ENCODE measurements at places on chromosomes 2 and 18. TPM values are rescaled to one million over a fixed set of nuclear protein-coding genes. Genes with fewer than 3 reads are reported as not detected.

DNA sequence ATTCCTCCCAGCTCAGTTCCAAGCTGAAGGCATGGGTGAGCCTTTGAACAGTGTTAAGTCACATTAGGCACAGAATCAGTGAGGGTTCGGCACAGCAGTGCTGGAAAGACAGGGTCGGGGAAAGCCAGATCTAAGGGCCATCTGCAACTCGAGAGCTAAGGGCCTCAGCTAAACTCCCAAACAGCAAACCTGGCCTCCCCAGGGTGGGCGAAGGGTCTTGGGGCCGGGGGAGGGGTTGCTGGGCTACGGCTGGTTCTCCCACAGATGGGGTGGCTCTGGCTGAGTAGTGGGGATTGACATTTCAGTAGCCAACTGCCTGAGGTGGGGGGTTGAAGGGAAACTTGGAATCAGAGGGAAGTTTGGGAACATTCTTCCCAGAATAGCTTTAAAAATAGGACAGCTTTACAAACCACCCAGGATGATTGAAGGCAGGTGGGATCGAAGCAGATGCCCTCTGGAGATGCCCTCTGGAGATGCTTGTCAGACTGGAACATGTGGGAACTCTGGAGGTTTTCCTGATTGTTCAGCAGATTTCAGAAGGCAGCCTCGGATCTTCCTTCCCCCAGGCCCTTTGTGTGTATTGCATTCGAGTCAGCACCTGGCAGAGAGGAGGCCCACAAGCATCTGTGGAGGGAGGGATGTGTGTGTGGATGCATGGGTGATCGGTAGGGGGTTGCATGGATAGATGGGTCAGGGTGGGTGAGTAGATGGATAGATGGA lies 156.4 kb downstream of the SMAD7 start:
- no peak for DNase-seq

GRCh38 chr2:73487112-73487657 lies 101.5 kb downstream of the ALMS1 start:
- DNase-seq: no peak

GRCh38 chr2:23602116-23602515 lies 217.1 kb downstream of the KLHL29 start:
- DNase-seq: no peak

GRCh38 chr2:165952085-165952484 lies 1.5 kb downstream of the TTC21B start:
- no peak for DNase-seq

- DNase-seq: no peak
Observed at GRCh38 chr2:156999661-157000060, 257.8 kb upstream of the GALNT5 start.

DNA sequence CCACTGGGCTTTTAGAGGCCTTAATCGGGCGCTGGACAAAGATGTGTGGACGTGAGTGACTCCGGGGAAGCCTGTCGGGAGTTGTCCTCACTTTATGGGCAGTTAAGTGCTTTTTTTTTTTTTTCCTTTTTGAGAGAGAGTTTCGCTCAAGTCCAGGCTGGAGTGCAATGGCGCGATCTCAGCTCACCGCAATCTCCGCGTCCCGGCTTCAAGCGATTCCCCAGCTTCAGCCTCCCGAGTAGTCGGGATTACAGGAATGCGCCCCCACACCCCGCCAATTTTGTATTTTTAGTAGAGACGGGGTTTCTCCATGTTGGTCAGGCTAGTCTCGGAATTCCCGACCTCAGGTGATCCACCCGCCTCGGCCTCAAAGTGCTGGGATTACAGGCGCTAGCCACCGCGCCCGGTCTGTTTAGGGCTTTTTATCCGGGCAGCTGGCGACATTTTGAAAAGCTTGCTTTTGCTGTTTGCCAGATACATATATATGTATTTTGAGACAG lies 1.5 kb downstream of the MSH6 start:
- DNase-seq: no peak

GRCh38 chr2:11750422-11750821 lies 4.0 kb downstream of the LPIN1 start:
- DNase-seq: peak; percentile 34

DNA sequence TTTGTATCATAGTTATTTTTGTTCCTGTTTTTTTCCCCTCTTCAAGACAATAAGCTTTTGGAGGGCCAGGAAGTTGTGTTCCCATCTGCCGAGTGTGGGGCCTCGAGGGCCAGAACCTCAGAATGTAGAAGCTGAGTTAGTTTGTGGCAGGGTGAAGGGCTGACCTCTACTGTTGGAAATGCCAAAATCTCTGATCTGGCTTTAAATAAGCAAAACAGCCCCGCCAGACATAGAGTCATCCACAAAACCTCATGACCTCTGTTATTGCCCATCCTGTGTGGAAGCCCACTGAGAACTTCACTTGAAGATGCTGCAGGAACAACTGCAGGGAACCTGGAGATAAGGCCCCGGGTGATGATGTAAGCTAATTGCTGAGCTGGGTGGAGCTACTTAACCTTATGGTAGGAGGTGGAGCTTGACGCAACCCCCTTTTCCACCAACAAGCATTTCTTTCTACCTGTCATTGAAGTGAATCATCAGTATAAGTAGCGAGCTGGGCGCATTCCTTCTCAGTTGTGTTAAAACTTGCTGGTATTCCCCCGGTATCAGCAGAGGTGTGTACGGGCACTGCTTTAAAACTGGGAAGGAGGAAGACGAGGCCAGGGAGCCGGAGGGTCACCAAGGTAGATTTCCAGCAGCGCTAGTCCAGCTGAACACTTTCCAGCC lies 177.2 kb downstream of the NEDD4L start:
- DNase-seq: no peak

DNA sequence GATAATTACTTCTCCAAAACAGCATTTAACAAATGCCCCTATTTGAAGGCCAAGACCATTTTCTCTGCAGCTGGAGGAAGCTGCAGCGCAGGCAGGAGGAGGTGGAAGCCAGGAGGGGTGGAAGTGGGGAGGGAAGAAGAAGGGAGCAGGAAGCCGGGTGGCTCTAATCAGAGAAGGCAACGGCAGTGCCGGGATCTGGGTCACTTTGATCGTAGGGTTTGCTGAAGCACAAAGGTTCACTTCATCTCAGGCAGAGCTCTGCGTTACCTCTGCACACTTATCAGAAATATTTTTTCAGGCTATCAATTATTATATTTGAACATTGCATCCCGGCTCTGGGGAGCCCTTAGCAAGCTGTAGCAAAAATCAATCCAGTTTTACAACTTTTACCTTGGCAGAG lies 315.8 kb upstream of the POU3F3 start:
- no peak for DNase-seq

GRCh38 chr2:20313659-20314058 lies 37.0 kb downstream of the PUM2 start:
- no peak for DNase-seq

- no peak for DNase-seq
Observed at GRCh38 chr2:231764760-231765159, 16.3 kb downstream of the PDE6D start.

- DNase-seq: peak; percentile 11
Observed at GRCh38 chr18:54284981-54285785, 15.9 kb downstream of the POLI start.

DNA sequence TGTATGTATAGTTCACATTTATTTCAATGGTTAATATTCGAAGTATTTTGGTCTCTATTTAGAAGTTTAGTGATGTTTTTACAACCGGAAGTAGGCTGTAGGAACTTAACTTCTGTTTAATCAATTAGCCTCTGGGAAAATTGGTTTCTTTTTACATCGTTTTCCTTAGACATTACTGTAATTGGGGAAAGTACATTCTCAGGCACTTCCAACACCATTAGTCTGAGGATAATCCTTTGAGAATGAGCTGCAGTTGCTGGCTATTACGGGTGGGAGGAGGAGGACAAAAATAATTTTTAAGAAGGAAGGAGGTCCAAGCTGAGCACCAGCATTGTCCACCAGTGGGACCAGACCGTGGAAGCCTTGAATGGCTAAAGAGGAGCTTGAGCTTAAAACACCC lies 70.4 kb upstream of the ST3GAL5 start:
- no peak for DNase-seq

GRCh38 chr2:233699424-233700027 lies 6.8 kb downstream of the UGT1A6 start:
- DNase-seq: no peak

GRCh38 chr18:39190508-39190907 lies 1624.9 kb upstream of the CELF4 start:
- DNase-seq: no peak

DNA sequence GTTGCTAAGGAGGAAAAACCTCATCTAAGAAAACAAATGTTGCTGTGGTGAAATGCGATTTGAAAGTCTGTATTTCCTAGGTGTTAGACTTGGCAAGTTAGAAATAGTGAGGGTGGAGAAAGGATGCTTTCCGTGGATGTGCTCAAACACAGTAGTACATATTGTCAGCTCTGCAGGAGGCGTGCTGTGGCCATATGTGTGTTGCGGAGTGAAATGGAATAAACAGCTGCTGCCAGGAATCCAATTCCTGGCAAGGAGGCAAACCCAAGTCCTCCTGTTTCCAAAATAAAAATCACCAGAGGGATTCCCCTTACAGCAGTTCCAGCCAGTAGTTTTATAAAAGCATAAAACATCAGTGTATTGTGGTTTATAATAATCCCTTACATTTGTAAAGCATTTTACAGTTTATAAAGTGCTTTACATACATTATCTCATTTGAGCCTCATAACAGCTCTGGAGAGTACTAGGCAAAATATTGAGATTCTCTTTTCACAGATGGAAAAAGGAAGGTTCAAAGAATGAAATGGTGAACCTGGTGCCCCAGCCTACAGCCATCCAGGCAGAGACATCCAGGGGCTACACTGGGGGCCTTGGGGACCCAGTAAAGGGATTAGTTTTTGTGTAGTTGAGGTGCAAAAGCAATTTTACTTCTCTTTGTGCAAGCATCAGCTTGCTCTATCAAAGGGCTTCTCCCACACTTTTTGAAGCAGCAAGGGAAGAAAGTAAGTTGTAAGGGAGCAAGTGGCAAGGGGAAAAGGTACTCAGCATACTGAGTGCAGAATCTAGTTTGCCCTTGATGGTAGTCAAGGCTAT lies 206.0 kb downstream of the AGPS start:
- DNase-seq: no peak

DNA sequence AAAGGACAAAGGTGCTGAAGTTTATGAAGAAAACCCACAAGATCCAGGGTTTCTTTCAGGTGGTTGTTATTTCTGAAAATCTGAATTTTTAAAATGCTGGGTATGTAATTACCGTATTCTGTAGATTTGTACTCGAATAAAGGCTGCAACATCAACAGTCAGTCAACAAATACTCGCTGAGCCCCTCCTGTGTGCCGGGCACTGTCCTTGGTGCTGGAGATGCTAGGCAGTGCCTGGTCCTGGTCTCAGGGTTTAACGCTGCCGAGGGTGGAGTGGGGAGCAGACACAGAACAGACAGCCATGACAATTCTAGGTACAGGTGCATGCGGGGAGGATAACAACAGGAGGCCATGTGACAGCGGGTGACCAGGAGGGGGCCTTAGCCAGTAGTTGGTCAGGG lies 27.2 kb upstream of the PDIA6 start:
- no peak for DNase-seq

DNA sequence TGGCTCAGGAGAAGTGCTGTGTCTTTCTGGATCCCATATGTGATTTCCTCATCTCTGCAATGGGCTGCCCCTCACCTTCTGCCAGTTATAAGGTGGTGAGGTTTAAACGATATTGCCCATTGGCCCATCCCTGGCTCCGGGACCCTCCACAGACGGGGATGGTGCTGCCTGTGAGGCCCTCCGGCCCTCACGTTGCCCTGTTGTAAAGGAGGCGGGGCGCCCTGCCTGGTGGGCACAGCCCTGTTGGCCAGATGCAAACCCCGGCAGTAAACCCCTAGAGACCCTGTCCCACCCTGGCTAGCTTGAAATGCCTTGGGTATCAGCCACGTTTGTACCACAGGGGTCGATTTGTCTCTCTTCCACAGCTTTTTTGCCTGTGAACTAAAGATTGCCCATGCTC lies 7.4 kb downstream of the ARHGEF4 start:
- DNase-seq: no peak

DNA sequence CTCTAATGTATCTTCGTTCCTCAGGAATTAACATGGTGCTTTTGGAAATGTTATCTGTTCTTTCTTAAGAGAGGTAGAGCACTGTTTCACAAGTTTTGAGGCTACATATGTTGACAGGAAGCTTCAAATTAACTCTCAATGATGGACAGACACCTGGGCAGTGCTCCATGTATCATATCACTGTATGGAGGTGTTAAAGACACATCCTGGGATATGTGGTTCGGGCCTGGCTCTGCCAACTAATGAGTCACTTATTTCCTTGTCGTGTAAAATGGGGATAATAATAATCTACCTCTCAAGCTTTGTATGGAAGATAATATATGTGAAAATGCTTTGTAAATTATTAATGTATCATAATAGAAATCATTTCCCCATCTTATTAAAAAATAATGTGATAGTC lies 90.2 kb downstream of the PARD3B start:
- DNase-seq: no peak

GRCh38 chr18:36427369-36427768 lies 129.9 kb downstream of the FHOD3 start:
- no peak for DNase-seq

DNA sequence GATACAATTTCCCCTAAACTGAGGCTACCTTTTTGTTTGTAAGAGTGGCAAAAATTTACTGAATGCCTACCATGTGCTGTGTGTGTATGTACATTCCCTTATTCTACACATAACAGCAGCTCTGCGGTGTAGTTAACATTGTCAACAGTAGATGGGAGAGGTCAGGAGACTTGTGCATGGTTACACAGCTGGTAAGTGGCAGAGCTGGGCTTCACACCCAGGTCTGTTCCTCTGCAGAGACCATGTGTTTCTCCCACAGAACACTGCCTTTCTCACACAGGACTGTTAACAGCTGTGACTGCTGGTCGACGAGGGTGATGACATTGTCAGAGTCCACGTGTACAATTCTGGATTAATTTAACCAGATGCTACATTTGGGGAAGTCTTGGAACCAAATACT lies 49.1 kb downstream of the EML6 start:
- no peak for DNase-seq

DNA sequence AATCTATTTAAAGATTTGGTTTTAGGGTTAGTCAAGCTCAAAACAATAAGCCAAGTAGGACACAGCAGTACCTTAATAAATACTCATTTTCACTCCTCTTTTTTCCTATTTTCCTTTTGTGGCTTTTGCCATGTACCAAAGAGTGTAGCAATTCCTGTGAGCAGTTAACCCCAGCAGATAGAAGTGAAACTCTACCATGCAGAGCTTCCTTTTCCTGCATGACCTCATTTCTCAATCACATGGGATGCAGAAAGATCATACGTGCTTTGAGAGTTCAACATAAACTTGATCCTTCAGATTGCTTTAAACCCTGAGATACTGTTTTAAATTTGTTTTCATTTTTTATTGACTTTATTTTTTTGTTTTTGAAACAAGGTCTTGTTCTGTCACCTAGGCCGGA lies 99.1 kb upstream of the ARHGAP15 start:
- no peak for DNase-seq

GRCh38 chr2:227430639-227431038 lies 41.3 kb upstream of the AGFG1 start:
- no peak for DNase-seq

MROH2A gene
- total RNA-seq: not detected

ZBTB7C gene
- 0.29 TPM for total RNA-seq

SPDYA gene
- total RNA-seq: not detected

IL36RN gene
- total RNA-seq: 0.61 TPM

PDCD1 gene
- total RNA-seq: 102 TPM

SPATS2L gene
- total RNA-seq: 6.6 TPM

NBAS gene
- 29.7 TPM for total RNA-seq
